ENCODE measurements at places on chromosomes 12 and 14.

- no peak for DNase-seq
Observed at GRCh38 chr12:90915353-90915752, 39.6 kb downstream of the CCER1 start.

GRCh38 chr12:46148327-46149078, 120.3 kb downstream of the SLC38A1 start:
- no peak for DNase-seq

- DNase-seq: no peak
Observed at GRCh38 chr14:75667099-75667765, 6.2 kb downstream of the TTLL5 start.

GRCh38 chr14:20818861-20819260, 16.2 kb upstream of the RNASE1 start:
- DNase-seq: no peak

DNA sequence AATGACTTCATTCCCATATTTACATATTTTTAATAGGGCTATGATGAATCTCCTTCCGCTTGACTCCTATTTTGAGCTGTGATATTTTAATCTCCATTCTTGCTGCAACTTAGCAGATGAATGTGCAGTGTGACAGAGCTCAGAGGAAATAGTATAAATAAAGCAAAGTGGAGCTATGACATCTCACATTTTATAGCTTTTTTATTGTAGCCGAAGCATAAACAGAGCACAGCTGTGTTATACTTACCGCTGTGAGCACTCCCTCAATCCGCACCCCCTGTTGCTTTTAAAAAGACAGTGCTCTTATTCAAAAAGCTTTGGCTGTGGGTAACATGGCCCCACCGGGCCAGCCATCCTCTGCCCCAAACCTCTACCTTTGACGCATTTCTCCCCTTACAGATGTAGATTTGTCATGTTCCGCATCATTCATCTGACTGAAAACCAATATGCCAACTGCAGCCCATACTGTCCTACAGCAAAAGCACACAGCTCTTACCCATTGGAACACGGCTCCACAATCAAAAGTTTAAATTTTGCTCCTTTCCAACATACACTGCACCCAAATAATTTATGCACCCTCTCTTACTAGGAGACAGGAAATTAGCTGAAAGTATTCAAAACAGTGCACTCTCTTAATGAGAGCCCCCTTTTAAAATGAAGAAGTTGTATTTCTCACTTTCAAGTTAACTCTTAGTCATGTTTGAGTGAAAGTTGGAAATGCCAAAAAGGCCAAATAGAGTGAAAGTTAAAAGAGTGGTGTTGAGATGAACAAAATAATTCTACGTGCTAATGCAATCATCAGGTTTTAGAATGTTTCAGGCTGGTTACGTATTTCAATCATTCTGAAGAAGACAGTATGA, 429.3 kb upstream of the SOX5 start:
- DNase-seq: peak; percentile 11

GRCh38 chr14:99241325-99242010, 30.5 kb downstream of the BCL11B start:
- DNase-seq: no peak

- no peak for DNase-seq
Observed at GRCh38 chr12:58818546-58818945, 101.8 kb downstream of the LRIG3 start.

DNA sequence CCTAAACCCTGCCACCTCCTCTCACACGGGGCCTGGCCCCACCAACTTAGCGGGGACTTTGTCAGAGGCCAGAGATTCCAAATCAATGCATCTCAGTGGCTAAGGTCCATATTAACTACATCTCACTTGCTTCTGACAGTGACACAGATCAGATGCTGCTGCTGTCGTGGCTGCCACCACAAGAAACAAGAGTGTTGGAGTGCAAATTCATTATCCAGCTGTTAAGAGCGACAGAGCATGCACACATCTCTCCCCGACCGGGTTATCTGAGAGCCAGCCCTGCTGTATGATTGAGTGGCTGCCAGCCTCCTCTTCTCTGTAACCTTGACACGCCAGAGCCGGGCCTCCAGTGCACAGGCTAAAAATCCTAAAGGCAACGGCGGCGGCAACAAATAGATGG, 40.2 kb downstream of the SPRING1 start:
- DNase-seq: no peak

- DNase-seq: no peak
Observed at GRCh38 chr14:32696325-32697091, 242.2 kb upstream of the NPAS3 start.

DNA sequence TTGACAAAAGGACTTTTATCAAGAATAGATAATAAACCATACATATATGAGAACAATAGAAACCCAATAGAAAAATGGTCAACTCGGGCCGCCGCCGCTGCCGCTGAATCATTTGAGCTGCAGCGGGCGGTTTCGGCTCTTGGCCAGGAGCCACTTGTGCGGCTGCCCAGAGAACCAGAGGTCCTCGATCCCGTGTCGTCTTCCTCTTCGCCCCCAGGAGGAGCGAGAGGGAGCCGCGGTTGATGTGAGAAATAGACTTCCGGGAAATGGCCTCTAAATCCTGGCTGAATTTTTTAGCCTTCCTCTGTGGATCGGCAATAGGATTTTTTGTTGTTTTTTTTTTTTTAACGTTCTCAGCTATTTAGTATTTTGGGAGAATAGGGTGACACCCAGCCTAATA, 44.8 kb downstream of the CPSF6 start:
- peak; percentile 66 for DNase-seq

- no peak for DNase-seq
Observed at GRCh38 chr12:89345376-89345775, 6.9 kb downstream of the DUSP6 start.

DNA sequence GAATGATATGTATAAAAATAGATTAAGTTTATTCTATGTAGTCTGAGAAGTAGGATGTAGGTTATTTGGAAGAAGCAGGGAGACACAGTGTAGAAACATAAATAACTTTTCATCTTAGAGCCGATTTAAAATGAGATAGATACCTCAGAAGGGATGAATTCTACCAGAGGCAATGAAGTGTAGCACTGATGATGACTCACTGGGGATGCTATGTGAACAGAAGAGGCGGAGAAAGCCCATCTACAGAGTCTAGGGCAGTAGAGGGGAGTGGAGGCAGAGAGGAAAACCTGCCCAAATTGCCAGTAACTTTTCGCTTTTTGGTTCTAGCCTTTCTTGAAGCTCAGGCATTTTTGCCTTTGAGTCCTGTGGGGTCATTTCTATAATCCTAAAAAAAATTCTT, 451.8 kb downstream of the ATP23 start:
- peak; percentile 29 for DNase-seq

DNA sequence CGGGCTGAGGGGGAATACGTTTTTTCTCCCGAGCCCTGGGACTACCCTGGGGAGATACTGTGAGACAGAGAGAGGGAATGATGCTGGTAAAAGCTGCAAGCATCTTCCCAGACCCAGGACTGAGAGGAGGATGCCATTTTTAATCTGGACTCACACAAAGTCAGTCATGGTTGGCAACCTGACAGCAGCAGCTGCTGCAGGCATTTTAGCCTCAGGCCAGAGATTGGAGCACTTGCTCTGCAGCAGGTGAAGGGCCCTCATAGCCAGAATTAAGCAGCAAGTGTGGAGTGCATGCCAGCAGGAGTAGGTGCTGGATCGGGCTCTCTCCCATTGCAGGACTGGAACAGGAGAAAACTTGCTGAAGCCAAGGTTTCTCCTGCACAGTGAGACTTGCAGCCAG, 361.1 kb upstream of the CLEC14A start:
- DNase-seq: no peak

GRCh38 chr12:14714437-14714836, 18.0 kb upstream of the GUCY2C start:
- no peak for DNase-seq

DNA sequence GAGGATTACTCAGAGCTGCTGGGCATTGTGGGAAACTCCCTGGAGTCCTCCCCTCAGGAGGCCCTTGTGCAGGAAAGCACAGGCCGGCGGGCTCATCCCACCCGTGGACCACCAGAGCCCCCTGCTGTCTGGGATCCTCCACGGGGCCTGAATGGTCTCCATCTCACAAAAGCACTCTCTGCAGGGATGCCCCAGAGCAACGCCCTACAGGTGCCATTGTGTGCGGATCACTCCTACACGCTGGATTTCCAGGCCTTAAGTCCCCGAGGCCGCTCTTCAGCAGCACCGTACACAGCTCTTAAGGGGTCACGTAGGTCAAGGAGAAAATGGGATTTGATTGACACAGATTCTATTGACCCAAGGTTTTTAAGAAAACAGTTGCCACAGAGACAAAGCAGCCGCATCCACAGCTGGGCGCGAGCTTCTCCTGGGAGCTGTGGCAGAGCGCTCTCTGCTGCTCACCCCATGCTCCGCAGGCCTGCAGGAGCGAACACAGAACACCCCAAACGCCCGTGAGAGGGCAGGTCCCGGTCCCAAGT, 36.7 kb upstream of the RIMBP2 start:
- no peak for DNase-seq

- DNase-seq: peak; percentile 26
Observed at GRCh38 chr14:105980224-105980623, 453.8 kb downstream of the TMEM121 start.

- DNase-seq: no peak
Observed at GRCh38 chr12:7853557-7853956, 19.2 kb downstream of the SLC2A14 start.

DNA sequence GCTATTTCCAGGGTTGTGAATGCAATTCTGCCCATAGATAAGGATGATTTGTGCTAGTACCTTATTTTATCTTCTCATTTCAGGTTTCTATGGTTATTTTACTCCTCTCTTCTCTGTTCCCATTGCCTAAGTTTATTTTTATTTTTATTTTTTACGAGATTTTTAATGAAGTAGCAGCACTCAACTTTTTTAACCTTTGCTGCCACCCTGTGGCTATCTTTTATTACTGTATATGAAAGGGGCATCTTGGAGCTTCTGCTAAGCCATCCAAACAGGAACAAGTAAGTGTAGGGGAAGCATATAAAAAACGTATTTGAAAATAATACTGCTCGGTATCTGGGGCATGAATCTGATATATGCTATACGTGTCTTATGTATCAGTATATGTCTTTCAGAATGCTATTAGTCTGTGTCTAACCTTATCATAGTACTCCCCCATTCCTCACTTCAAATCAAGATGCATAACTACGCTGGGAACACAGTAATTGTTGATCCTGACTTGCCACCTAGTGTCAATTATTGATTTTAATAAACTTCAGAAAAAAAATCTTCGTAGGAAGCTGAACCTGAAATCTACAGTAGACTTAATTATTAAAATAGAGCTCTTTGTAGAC, 60.3 kb downstream of the KLRG1 start:
- peak; percentile 22 for DNase-seq

DNA sequence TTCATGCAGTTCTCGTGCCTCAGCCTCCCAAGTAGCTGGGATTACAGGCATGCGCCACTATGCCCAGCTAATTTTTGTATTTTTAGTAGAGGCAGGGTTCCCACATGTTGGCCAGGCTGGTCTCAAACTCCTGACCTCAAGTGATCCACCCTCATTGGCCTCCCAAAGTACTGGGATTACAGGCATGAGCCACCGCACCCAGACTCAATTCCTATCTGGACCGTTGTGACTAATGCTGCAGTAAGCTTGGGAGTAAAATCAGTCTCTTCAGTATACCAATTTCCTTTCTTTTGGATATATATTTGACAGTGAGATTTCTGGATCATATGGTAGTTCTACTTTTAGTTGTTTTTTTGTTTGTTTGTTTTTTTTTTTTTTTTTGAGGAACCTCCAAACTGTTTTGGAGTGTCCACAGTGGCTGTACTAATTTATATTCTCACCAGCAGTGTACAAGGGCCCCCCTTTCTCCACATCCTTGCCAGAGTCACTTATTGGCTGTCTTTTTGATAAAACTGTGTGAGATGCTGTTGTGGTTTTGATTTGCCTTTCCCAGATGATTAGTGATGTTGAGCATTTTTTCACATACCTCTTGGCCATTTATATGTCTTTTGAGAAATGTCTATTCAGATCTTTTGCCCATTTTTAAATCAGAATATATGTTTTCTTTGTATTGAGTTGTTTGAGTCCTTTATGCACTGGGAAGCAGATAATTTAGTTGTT, 37.3 kb upstream of the EVL start:
- no peak for DNase-seq

DNA sequence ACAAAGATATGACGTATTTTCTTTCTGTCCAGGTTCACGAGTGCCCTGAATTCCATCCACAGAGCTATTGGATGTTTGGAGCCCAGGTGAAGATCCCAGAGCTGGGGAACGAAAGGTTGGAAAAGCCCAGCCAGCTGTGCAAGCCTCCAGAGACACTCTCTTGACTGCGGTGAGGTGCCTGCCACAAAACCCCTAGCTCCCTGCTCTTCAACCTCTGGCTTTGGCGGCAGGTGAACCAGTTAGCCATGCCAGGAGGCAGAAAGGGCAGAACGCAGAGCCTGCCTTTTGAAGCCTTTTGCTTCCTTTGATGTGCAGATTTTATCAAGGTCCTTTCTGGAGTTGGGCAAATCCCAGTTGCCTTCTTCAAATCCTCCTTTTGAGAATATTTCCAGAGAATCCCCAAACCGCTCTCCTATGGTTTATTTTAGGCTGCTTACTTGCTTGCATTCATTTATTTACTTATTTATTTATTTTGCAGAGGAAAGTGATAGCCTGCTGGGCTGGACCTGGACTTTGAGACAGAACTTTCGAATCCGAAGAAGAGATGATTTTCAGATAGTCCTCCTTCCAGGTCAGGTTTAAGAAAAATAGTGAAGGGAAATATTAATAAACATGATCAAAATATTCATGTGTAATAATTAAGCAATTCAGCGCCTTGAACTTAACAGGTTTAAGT, 411.2 kb upstream of the TBX3 start:
- DNase-seq: no peak

DNA sequence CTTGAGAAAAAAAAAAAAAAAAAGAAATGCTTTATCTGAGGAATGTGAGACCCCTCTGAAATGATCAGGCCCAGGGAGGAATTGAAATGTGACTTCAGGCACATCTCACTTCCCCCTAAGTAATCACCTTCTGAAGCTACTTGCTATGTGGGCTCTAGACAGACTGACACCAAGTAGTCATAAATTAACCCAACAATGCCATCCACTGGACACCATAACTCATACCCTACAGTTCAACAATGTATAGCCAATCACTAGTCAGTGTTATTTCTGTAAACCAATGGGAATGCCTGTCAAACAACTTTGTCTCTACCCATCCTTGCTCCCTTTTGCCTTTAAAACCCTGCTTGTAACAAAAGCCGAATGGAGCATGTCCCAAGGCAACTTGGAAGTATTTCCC, 182.7 kb upstream of the TMPO start:
- no peak for DNase-seq

- DNase-seq: no peak
Observed at GRCh38 chr12:130540376-130540775, 175.7 kb downstream of the RIMBP2 start.

GRCh38 chr12:121575952-121576625, 4.7 kb downstream of the KDM2B start:
- no peak for DNase-seq

Data from A172 (cell line).